AG20443 (cell line): ENCODE measurements at places on chromosomes 4 and X.

GRCh38 chr4:153248641-153249198, 44.5 kb downstream of the TRIM2 start:
- no peak for DNase-seq

- no peak for DNase-seq
Observed at GRCh38 chr4:93466446-93466845, 362.1 kb upstream of the ATOH1 start.

- peak; percentile 5 for DNase-seq
Observed at GRCh38 chrX:84165711-84166110, 22.3 kb downstream of the RPS6KA6 start.

- no peak for DNase-seq
Observed at GRCh38 chr4:3306450-3306849, 13.6 kb downstream of the RGS12 start.

DNA sequence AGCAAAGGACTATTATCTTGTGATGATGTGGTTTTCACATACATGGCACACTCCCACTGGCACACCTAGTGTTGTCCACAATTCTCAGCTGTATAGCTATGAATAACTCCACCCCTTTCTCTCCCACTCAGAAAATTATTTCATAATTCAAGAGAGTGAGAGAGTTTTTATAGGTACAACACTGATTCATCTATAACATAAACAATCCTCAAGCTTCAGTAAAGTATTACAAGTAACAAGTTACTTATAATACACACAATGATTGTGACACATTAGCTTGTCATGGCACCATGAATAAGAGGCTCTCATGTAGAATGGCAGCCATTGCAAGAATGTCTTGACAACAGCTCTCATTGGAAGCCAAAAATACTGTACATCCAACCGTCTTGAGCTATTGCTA, 43.9 kb downstream of the RAB40A start:
- no peak for DNase-seq

- DNase-seq = no peak
Observed at GRCh38 chrX:118455013-118455412, 40.6 kb upstream of the DOCK11 start.
